COR-L47 (cell line): ENCODE measurements at places on chromosomes 11 and 22.

DNA sequence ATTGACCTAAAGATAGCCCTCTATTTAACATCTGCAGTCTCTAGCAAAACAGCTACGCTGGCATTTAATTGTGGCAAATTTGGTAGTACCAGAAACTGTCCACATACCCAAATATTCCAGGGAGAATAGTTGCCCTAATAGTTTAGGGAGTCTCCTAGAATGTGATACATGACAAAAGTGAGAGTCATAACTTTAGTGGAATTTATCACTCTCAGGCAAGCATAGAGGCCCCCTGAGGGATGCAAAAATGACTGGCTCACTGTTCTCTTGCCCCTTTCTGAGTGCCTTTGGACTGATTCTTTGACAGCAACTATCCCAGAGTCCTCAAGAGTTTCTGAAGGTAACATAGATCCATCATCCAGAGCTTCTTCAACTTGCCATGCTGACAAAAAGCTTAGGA lies 2.3 kb upstream of the OR51B4 start:
- no peak for DNase-seq

DNA sequence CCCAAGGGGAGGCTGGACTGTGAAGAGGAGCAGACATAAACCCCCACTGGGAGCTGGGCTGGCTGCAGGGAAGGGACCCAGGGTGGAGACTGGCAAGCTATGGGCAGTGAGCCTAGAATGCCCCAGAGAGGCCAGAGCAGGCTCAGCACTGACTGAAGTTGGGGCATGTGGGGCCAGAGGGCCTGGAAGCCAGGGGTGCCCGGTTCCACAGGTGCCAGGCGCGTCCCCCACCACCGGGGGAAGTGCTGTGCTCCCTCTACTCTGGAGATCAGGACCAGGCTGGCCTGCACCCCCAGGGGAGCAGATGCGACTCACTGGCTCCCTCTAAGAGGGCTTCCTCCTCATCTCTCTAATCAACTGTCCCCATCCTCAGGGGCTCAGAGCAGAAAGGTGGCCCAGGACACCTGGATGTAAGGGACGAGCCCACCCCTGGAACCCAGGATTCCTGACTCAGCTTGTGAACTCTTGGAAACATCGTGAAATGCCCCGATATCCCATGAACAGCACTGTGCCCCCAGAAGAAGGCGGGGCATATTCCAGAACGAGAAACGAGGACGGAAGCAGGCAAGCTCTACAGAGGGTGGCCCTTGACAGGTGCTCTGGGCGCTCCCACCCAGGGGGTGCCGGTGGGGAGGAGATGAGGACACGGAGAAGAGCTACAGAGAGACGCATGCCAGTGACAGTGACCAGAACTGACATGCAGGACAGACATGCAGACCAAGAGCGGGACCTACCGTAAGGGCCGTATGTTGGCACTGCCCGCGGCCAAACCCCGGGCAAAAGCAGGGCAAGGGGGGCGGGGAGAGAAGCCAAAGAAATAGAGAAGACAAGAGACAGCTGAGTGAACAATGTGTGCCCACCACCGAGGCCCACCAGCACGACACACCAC lies 20.4 kb downstream of the MAFF start:
- no peak for DNase-seq

GRCh38 chr11:6623391-6624363 lies 4.5 kb upstream of the TPP1 start:
- no peak for DNase-seq

DNA sequence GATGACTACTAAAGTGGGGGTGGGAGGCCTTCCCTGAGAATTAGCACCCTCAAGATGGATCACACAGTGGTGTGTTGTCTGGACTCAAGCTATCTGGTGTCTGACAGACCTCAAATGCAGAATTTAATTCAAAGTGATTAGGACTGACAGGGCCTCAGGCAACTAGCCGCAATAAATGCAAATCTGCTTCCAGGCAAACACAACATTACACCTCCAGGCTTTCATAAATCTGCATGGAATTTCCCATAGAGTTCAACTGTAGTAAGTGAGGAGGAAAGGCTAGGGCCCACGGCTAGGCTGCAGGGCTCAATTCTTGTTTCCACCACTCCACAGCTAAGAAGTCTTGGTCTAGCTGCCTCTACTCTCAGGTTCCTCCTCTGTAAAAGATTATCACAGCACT lies 331.4 kb downstream of the LARGE1 start:
- no peak for DNase-seq

DNA sequence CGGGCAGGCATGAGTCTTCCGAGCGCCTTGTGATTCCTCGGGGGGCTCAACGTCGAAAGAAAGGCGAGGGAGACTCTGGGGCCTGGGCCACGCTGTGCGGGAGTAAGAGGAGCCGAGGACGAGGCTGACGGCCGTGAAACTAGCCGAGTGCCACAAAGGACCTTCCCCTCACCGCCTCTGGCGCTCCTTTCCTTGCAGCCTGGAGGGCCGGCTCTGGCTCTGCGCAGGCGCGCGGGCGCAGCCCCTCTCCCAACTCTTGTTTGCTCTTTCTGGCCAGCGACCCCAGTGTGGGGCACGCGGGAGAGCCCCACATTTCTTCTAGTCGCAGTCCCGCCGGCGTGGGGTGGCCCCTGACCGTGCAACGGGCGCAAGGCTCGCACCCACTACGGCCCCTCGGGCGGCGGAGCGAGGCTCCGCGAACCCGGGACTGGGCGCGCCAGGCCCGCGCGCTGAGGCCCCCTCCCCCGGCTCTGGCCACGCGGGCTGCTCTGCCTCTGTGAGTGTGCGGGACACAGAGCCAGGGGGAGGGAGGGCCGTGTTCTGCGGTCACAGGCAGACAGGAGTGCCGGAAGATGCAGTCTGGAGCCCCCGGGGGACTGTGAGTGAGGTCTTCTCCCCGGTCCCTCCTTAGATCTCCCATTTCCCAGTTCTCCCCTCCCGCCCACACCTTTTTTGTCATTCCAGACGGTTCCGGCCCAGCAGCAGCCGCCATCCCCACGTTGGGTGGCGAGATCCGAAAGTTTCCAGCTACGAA lies 1.0 kb upstream of the TOB2 start:
- DNase-seq: peak; percentile 57

DNA sequence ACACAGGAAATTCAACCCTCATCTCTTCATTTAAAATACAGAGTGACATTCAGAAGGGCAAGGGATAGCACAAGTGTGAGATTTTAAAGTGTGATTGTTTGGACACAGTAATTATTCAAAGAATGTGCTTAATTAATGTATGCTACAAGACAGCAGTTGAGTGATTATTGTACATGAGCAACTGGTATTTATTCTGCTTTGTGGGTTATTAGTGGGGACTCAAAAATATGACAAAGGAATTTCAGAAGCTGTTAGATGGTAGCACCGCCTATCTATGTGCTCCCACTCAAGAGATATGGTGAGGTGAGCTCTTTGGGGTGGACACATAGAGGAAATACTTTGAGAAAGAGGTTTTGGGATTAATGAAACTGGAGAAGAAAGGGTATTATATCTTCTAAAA lies 5.8 kb upstream of the HBD start:
- no peak for DNase-seq

- no peak for DNase-seq
Measured at GRCh38 chr11:66559142-66559865, 9.1 kb downstream of the CTSF start.

GRCh38 chr11:102229510-102230123 lies 87.7 kb upstream of the BIRC3 start:
- DNase-seq: no peak

- DNase-seq: no peak
Measured at GRCh38 chr22:26851125-26851524, 193.7 kb downstream of the MIAT start.

DNA sequence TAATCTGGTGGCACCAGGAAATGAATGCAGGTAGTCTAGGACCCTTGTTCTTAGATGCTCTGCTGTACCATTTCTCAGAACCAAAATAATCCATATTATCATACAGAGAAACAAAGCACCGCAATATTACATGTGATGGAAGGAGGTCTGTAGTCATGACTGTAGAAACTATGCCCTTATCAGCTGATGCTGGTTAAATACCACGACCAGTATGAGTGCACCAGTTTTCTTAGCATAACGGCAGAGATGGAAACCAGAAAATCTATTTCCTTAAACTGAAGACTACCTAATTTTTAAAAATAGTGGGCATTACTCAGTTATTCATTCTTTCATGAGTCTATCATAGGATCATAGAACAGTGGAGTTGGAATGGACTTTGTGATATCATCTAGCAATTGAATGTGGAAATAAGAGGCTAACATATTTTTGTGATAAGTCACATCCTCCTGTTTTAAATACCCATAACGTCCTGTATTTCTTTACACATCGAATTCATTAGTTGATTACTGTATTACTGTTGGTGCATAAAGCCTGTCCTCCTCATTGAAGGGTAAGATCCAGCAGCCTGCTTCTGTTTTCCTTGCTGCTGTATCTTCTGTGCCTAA lies 15.1 kb downstream of the JHY start:
- no peak for DNase-seq

- DNase-seq: peak; percentile 40
Measured at GRCh38 chr11:14300661-14301304, 58.2 kb downstream of the RRAS2 start.

DNA sequence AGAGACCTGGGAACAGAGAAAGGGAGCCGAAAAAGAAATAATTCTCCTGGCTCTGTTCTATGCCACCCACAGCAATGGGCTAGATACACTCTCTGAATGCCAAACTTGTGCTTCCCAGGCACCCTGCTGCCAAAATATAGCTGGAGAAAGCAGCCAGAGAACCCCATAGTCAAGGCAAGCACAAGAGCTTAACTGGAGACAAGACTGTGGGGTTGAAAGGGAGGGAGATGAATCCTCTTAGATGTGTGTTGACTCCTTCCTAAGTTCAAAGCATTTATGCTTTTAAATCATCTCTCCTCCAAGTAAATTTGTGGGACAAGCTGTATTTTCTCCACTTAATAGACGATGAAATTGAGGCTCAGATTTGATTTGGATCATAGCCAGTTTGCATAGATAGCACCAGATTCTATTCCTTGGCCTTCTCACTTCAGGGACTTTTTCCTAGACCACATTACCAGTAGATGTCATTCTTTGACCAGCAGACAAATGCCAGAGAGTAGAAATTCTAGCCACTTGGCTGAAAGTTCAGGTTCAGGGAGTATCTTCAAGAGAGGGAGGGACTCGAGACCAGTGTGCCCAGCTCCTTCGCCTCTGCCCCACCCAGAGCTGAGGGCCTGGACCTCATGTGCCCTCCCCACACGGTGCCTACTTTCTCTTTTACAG lies 16.5 kb upstream of the ETS1 start:
- DNase-seq: no peak

DNA sequence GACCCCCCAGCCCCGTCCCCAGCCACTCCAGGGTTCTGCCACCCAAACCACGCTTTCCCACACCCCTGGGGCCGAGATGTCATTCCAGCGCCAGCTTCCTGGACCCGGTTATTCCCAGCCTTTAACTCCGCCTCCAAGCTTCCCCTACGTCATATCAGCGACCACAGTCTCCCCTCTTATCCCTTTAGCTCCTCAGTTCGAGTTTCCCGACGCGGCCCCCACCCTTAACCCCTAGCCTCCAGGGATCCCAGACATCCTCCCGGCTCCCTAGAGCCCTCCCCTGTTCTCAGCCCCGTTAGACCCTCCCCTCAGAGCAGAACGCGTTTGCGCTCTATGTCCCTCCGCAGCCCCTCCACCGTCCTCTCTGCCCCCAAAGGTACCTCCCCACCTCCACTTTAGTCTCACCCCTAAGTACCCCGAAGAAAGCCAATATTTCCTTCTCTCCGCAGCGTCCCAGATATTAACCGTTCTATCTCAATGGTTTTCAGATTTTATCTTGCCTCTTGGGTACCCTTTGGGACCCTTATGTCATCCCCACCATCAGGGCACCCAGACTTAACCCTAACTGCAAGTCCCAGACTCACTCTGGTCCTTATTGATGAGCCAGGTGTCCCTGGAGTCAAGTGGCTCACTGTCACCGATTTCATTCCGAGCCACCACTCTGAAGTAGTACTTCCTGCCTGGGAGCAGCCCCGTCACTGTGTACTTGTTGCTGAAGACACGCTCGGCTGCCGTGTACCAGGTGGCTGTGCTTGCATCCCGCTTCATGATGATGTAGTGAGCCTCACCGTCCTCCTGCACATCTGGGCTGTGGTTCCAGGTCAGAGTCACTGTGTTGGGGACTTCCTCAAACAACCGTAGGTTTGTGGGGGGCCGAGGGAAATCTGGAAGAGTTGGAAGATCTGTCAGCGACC lies 8.0 kb downstream of the TMEM86A start:
- peak; percentile 9 for DNase-seq

- no peak for DNase-seq
Measured at GRCh38 chr11:59176330-59176729, 4.4 kb downstream of the DTX4 start.

- no peak for DNase-seq
Measured at GRCh38 chr22:46068181-46068592, 82.1 kb upstream of the PPARA start.

DNA sequence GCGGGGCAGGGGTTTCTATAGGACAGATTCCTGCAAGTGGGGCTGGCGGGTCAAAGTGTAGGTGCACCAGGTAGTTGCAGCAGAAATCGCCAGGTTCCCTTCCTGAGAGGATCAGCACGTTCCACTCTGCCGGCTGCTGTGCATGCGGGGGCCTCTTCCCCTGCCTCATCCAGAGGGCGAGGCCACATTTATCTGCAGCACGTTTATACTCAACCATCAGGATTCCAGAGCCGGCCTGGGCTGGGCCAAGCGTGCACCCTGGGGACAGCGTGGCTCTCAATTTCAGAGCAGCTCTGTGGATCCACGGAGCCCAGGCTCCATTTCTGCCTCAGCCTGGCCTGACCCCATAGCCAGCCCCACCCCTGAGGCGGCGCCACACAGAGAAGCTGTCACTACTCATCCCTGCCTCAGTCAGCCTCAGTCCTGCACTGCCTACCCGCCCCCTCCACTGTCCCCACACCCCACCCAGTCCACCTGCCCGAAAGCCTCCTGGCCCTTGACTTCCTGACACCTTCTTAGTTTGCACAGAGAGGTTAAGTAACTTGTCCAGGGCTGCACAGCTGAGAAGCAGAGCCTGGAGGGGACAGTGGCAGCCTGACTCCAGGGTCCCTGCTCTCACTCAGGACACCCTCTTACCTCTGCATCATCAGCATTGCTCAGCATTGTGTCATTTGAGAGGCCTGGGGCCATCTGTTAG lies 45.9 kb upstream of the RTL6 start:
- no peak for DNase-seq

DNA sequence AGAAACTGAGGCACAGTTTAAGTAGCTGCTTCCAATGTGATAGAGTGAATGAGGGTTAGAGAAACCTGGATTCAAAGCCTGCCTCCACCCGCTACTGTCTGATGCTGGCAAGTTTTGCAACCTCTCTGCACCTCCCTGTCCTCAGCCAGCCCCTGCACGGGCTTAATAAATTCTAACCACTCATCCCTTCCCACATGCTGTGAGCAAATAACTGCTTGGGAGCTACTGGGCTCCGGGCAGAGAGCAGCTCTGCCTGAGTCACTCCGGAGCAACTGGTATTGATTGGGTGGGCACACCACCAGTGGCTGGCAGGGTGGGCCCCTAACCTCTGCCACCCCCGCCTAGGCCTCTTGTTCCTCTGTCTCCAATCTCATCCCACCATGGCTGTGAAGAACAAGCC lies 104.3 kb upstream of the SYT13 start:
- DNase-seq: peak; percentile 55

- DNase-seq: no peak
Measured at GRCh38 chr11:120867531-120867930, 156.4 kb upstream of the TBCEL start.
